ENCODE measurements at places on chromosomes 5 and 9. TPM values are rescaled to one million over a fixed set of nuclear protein-coding genes. Genes with fewer than 3 reads are reported as not detected.

DNA sequence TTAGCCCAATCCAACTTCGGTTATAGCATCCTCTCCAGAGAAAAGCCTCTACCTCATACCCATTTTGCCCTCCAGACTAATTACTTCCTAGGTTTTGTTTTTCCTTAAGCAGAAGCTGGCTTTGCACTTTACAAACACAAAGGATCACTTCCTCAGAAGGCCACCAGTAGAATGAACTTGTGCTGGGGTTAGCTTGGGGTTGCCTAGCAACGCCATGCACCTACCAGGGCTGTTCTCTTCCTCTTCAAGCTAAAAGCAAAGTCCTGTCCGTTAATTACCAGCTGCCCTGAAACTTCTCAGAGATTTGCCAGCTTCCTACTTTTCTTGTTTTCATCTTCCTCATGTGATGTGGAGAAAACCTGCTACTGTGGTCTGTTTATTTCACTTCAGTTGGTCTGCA is 132.0 kb upstream of the WWC1 start:
- no peaks in the 10 kb centered on the region for H3K27me3 ChIP-seq
- H3K4me1 ChIP-seq, result no peaks in the 10 kb centered on the region
- H3K4me3 ChIP-seq, result no peak overlapping the region
- no peak overlapping the region for H3K27ac ChIP-seq

Gene CREBRF
- 2.0 TPM for polyA plus RNA-seq

- no peaks in the 10 kb centered on the region for H3K27me3 ChIP-seq
- H3K4me1 ChIP-seq, result no peaks in the 10 kb centered on the region
- H3K36me3 ChIP-seq, result no peaks in the 10 kb centered on the region
- DNase-seq, result no peak
- no peak overlapping the region for H3K4me3 ChIP-seq
Observed at GRCh38 chr5:19988457-19988856, 457 bp upstream of the CDH18 start.

- H3K36me3 ChIP-seq, result no peaks in the 10 kb centered on the region
- no peak overlapping the region for H3K27ac ChIP-seq
- H3K27me3 ChIP-seq, result no peaks in the 10 kb centered on the region
- no peaks in the 10 kb centered on the region for H3K4me1 ChIP-seq
Observed at GRCh38 chr5:171647043-171647903, 138.3 kb upstream of the SMIM23 start.

Gene XPA
- polyA plus RNA-seq, result 19.6 TPM
